Activated T-cell treated with anti-CD3 and anti-CD28 coated beads for 24 hours (primary cell): ENCODE measurements at places on chromosomes 2 and 18.

DNA sequence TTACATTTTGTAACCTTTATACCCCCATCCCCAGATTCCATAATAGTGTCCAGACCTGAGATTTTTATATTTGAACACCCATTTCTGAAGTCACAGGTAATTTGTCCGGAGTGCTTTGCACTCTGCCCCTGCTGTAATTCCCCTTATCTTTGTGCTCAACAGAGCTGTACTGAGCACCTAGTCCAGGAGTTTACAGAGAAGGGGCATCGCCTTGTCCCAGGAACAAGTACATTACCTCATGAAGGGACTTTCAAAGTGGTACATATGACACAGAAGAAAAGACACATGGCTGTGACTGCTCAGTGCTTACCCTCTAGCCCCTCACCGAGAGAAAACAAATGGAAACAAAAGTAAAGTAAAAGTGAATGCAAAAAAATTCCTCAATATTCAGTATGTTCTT is 373.5 kb downstream of the SOX11 start:
- DNase-seq = no peak

- DNase-seq = no peak
These were observed 1305.5 kb upstream of the NXPH2 start for GRCh38 chr2:140085674-140086073.

DNA sequence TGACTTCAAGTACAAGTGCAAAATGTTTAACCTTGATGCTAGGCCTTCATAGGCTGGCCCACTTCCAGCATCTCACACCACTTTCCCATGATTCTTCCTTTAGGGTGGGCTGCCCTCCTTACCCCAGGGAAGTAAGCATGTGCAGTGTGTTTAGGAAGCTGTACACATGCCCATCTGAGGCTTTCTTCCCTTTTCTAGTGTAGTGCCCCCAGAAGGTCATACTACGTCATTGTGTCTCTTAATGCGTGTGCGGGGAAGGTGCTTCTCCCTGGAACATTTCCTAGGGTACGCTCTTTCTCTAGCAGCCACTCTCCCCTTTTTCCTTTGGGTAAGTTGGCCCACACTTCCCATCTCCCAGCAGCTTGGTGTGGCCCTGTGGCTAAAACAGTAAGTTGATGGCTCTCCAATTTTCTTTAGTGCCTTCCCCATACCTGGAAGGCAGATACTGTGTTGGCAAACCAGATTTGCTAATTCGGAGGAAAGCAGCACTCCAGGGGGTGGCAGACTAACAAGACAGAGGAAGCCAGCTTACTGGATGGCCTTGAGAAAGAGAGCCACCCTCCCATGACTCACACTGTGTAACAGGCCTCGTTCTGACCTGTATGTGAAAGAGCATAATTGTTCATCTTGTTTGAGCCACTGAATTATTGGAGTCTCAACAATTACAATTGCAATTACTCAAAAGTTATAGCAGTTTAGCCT is 1.1 kb upstream of the SULT6B1 start:
- no peak for DNase-seq

- no peak for DNase-seq
These were observed 36.6 kb upstream of the GORASP2 start for GRCh38 chr2:170892391-170892951.

GRCh38 chr2:28327956-28328922 is 64.4 kb upstream of the FOSL2 start:
- DNase-seq = no peak

GRCh38 chr2:88658326-88658725 is 31.1 kb upstream of the EIF2AK3 start:
- DNase-seq = no peak

DNA sequence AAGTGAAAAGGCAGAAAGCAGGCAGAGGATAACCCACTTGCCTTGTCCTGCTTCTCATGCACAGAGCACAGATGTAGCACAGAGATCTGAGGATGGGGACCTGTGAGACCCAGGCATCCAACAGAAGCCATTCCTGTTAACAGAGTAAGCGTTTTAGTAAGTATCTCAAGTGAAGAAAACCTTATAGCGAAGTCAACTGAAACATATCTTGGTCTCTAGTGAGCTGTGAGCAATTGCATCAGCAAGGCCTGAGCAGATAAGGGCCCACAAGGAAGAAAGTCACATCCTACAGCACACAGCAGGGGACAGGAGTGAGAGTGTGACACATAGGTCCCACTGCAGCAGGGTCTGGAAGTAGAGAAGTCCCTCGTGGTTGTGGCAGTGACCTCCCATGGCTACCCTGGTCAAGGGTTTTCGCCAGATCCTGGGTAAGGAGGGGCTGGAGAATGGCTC is 248.7 kb upstream of the TNP1 start:
- DNase-seq = no peak
